ENCODE measurements at places on chromosomes 3 and 15.
A peak's percentile ranks its signal among the peaks of the same experiment; 100 is the strongest.

GRCh38 chr15:90644952-90645725 is 72.0 kb upstream of the BLM start:
- DNase-seq: no peak

DNA sequence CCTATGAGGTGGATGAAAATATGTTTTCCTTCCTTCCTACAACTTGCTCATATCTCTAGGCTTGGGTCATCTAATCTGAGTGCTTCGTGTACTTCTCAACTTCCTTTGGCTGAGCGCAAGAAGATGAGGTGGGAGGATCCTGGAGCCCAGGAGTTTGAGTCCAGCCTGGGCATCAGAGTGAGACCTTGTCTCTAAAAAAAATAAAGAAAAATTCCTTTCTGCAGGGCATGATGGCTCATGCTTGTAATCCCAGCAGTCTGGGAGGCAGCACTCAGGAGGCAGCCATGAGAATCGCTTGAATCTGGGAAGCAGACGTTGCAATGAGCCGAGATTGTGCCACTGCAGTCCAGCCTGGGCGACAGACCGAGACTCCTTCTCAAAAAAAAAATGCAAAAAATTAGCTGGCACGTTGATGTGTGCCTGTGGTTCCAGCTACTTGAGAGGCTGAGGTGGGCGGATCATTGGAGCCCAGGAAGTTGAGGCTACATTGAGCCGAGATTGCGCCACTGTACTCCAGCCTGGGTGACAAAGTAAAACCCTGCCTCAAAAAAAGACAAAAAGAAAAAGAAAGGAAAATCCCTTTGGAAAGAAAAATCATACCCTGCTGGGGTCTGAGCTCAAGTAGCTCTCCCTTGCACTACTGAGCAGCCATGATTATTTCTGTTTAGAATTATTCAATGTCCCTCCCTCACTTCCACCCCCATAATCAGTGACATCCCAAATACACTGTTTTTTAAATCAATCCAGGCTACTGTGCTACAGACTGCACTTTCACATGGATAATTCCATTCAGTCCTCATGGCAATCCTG is 28.0 kb upstream of the RAB11A start:
- DNase-seq: no peak

- no peak for DNase-seq
Measured at GRCh38 chr3:5312290-5312689, 124.8 kb downstream of the EDEM1 start.

- no peak for DNase-seq
Measured at GRCh38 chr3:115825046-115825445, 201.7 kb downstream of the GAP43 start.

DNA sequence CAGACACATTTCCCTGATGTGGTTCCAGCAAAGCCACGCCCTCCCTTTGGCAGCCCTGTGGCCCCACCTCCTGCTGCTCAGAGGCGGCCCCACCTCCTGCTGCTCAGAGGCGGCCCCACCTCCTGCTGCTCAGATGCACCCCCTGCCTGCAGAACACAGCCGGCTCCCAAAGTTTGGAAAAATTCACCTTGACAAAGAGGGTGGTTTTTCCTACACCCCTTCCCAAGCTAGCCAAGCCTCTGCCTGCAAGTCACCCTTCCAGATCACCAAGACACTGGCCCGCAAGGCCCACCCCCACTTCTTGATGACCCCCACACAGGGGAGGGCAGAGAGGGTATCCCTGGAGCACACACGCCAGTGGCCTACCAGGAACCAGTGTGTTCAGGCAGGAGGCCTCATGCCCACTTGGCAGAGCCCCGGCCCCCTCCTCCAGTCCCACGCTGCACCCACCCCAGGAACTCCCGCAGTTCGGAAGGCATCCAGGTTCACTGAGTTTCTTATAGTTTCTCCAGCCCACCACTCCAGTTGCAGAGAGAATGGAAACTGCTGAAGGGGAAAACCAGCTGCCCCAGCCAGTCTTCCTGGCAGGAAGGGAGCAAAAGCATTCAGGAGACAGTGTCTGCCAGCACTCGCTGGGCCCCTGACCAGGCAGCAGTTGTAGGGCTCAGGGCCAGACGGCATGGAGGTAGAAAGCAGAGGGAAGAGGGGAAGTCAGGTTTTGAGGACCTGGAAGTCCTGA is 2.3 kb upstream of the HAPLN3 start:
- peak; percentile 78 for DNase-seq
